ENCODE measurements at places on chromosomes 12 and 14. TPM values are rescaled to one million over a fixed set of nuclear protein-coding genes. Genes with fewer than 3 reads are reported as not detected.

GRCh38 chr12:47785036-47785886 is 12.2 kb downstream of the SLC48A1 start:
- no peak for DNase-seq

INSM2 gene
- 1.7 TPM for total RNA-seq

DNA sequence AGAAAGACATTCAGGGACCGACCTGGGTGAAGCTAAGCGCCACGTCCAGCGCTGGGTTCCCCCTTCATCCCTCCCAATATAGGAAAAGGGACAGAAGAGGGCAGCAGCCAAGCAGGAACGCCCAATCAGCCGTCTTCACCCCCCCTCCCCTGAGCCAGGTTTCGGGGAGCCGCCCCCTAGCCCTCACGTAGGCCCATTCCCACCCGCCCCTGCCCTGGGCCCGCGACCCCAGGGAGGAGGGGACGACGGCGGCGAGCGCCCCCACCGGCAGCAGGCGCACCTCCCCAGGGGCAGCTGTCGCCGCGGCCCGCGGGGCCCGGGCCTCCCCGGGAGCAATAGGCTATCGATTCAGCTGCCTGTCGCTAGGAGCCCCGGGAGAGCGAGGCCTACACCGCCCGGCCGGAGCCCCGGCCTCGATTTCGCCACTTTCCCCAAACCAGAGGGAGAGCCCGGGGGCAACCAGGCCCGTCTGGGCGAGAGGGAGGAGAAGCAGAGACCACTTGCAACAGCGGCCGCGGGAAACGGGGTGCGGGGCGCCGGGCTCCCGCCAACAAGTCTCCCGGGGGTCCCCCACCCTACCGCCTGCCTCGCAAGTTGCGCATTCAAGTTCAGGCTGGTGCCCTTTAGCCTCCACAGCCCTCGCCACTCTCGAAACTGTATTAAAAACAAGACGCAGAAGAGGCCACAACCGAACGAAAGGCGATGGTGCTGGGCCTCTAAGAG is 1.3 kb downstream of the DCAF5 start:
- DNase-seq, result peak; percentile 80

- DNase-seq, result peak; percentile 63
Measured at GRCh38 chr12:115223322-115223721, 539.3 kb upstream of the TBX3 start.

TTC9 gene
- 0.96 TPM for total RNA-seq

DDX47 gene
- 54.9 TPM for total RNA-seq

DNA sequence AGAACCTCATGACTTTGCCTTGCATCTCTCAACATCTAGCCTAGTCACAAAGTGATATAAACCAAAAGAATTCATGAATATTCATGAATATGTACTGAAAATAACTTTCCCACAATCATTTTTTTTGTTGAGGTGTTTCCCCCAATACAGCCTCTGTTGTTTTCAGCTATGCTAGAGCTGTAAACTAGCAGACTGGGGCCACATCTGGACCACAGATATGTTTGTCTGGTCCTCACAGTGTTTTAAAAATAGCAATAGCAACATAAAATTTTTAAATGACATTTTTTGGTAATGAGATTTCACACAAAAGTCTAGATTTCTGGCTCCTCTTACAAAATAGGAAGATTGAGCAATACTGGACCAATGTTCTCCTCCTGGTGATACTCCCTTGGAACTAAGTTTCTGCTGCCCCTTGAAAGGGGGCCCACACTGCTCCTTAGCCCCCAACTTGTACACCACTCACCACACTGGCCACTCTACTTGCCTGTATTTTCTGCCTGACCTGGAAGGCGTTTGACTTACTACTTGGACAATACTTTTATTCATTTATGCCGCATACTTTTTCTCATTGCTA is 81.2 kb downstream of the BMP4 start:
- no peak for DNase-seq

FOXN3 gene
- total RNA-seq, result 64.3 TPM

- no peak for DNase-seq
Measured at GRCh38 chr12:54051026-54051842, 2.4 kb upstream of the HOXC4 start.

KRT2 gene
- 0.48 TPM for total RNA-seq

HOXC11 gene
- total RNA-seq, result 7.7 TPM

PLBD1 gene
- total RNA-seq, result 10.1 TPM

SLC38A2 gene
- total RNA-seq, result 535 TPM

All from umbilical cord (tissue), 2 donors.